Neuronal stem cell (in vitro differentiated cells): ENCODE measurements at places on chromosomes 3 and 15.

DNA sequence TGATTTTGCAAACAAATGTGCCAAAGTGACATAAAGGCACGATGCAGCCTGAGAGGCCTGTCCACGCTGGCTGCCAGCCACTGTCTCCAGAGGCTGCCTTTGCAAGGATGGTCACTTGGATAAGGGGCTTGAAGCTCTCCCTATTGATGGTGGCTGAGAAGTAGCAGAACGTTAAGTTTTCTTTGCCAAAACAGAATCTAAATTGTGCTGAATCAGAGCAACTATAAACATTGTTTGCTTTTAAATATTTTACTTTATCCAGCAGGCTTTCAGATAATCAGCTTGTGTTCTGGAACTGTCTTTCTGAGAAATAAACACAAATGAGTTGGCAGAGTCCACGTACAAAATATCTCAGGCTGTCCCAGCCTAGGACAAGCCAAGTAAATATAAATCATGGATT, 23.8 kb upstream of the CNBP start:
- no peak overlapping the region for H3K27ac ChIP-seq
- H3K4me3 ChIP-seq, result no peak overlapping the region
- H3K4me1 ChIP-seq, result no peaks in the 10 kb centered on the region
- no peaks in the 10 kb centered on the region for H3K36me3 ChIP-seq
- no peak for DNase-seq
- no peaks in the 10 kb centered on the region for H3K27me3 ChIP-seq

DNA sequence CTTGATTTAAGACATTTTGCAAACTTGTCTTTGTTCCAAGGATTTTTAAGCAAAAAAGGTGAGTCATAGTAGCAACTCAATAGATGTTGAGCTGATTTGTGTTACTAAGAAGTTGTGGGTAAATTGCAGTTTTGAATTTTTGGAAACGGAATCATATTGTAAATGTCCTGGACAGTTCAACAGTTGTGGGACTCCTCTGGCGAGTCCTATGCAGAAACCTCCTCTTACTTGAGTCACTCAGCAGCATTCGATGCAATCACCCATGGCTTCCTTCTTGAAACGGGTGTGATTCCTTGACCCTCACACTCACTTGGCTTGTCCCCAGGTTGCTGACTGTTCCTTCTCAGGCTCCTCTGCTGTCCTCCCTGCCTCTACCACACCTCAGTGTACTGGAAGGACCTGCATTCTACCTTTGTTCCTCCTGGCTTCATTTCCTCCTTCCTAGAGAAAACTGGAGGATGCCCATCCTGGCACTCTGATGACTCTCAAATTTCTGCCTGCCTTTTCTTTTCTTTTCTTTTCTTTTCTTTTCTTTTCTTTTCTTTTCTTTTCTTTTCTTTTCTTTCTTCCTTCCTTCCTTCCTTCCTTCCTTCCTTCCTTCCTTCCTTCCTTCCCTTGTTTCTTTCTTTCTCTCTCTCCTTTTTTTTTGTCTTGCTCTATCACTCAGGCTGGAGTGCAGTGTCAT, 52.8 kb upstream of the DGKG start:
- H3K4me3 ChIP-seq, result no peak overlapping the region
- DNase-seq, result no peak
- no peaks in the 10 kb centered on the region for H3K27me3 ChIP-seq
- H3K27ac ChIP-seq, result no peak overlapping the region

GRCh38 chr3:125281381-125281780, 68.8 kb upstream of the SLC12A8 start:
- H3K4me3 ChIP-seq, result no peak overlapping the region
- DNase-seq, result no peak
- no peaks in the 10 kb centered on the region for H3K4me1 ChIP-seq
- no peak overlapping the region for H3K27ac ChIP-seq

DNA sequence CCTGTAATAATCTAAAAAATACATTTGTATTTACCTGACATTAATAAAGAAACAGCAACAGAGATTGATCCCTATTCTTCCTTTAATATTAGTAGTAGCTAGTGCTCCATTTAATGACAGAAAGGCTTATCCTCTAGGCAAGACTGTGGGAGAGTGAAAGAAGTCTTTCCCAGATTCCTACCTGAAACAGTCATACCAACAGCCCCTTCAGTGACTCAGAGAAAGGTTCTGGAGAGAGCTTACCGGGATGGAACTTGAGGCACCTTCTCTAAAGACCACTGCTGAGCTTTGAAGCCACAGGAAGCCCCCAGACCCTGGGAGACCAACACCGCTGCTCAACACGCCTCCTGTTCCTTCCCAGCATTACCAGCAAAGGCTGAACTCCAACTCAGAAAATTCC, 66.9 kb upstream of the FGF12 start:
- DNase-seq, result no peak
- H3K27me3 ChIP-seq, result no peaks in the 10 kb centered on the region
- H3K4me1 ChIP-seq, result no peaks in the 10 kb centered on the region

DNA sequence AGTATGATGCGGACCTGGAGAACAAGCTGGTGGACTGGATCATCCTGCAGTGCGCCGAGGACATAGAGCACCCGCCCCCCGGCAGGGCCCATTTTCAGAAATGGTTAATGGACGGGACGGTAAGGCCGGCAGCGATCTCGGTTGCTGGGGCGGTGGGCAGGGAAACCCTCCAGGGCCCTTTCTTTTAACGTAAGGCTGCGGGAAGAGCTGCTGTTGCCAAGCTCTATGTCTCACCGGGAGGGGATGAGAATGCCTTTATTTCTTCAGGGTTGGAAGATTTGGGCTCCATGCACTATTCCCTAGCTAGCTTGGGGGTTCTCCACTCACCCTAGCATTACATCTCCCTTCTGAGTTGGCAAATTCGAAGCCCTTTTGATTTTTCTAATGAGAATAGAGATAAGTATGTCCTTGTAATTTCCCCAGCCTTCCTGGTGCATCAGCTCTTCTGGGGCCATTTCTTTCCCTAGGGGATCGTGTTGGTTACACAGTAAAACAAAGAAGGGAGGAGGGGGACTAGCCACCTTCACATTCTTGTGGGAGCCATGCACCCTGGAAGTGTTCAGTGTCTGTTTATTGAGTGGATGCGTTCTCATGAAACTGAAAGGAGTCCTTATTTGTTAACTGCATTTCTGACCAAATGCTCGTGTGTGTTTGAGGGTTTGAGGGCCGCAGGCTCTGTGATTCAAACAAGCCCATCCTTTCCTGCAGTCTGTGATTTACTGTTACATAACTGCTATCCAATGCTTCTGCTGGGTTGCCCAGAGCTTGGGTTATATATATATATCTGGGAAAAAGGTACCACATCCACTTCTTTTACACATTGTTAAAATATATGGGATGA, 982 bp downstream of the TAGLN3 start:
- peak overlapping the region; percentile 100 for H3K27ac ChIP-seq
- peaks cover 50% of the 10 kb centered on the region for H3K36me3 ChIP-seq
- no peak for DNase-seq
- peaks cover 50% of the 10 kb centered on the region for H3K4me1 ChIP-seq
